ENCODE measurements at places on chromosomes 3 and 15. TPM values are rescaled to one million over a fixed set of nuclear protein-coding genes. Genes with fewer than 3 reads are reported as not detected.

DNA sequence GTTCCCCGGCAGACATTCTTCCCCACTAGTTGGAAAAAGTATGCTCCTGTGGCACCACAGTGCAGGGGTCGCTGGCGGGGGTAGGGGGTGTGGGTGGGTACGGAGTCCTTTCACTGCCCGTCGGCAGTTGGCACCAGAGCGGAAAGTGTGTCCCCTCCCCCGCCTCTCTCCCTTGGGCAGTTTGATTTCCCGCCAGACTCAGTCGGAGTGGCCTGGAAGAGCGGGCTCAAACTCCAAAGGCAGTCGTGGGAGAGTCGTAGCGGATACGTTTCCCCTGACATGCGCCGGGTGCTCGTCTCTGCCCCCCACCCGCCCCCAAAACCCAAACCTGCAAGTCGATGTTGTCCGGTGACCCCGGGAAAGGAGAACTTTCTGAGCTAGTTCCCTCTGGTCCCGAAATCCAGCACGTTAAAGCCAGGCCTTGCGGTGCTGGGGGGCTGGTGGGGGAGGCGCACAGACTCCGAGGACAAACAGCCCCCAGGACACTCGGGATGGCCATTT lies 4.4 kb upstream of the FOXB1 start:
- no peak for DNase-seq

GRCh38 chr15:68987120-68987519 lies 27.4 kb upstream of the NOX5 start:
- DNase-seq: no peak

DNA sequence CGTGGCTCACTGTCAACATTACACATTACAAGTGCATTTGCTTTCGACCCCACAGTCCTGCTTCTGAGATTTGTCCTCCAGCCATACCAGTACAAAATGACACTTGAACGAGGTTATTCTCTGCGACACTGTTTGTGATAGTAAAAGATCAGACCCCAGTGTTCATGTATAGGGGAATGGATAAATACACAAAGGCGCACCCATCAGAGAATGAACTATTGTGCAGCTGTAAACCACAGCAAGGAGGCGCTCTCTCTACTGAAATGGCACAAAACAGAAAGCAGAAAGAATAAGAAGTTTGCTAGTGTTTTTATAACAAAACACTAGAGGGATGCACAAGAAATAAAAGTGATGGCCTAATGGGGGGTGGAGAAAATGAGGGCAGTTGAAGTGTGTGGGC lies 4.9 kb upstream of the CHSY1 start:
- no peak for DNase-seq

LIPH gene
- 6.9 TPM for polyA plus RNA-seq

GRCh38 chr3:154792828-154793227 lies 287.3 kb upstream of the MME start:
- no peak for DNase-seq

GRCh38 chr3:59572106-59572505 lies 522.3 kb upstream of the CFAP20DC start:
- DNase-seq: no peak

CLRN1 gene
- polyA plus RNA-seq: 8.7 TPM

DNA sequence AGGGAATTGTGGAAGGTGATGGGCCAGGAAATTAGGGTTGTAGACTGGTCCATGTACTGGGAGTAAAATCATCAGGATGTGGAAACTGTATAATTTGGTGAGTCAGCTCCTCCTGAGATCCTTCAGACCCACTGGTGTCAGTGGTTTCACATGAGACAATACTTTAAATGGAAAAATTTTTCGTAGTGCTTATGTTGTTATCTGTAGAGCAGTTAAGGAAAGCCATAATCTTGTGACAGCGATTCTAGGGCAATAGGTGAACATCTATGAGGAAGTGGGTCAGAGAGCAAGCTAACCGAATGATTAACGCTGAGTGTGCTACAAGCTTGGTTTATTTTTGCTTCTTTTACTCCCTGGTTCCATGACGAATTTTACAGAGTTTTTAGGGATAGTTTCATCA lies 200.6 kb downstream of the CADM2 start:
- DNase-seq: peak; percentile 63

- no peak for DNase-seq
Observed at GRCh38 chr3:111159391-111159790, 87.8 kb downstream of the NECTIN3 start.

GRCh38 chr3:12995389-12996180 lies 77.6 kb downstream of the IQSEC1 start:
- no peak for DNase-seq

- DNase-seq: no peak
Observed at GRCh38 chr3:141255846-141256261, 24.2 kb downstream of the PXYLP1 start.

DNA sequence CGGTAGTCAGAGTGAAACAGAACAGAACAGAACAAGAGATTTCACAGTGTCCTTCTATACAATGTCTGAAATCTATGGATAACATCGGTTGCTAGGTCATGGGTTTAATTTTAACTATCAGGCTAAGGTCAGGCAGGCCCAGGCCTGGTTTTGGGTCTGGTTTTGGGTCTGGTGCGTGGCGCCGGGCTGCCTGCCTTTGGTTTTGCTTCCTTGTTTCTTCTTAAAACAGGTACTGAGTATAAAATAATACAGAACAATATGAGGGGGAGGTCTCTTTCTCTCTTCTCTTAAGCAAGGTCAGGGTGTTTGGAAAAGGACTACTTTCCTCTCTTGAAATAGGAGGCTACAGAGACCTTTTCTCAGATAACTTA lies 1.4 kb downstream of the AEN start:
- DNase-seq: no peak

GRM7 gene
- 0.36 TPM for polyA plus RNA-seq

USP50 gene
- polyA plus RNA-seq: 0.13 TPM

PARP14 gene
- 34.1 TPM for polyA plus RNA-seq

DNA sequence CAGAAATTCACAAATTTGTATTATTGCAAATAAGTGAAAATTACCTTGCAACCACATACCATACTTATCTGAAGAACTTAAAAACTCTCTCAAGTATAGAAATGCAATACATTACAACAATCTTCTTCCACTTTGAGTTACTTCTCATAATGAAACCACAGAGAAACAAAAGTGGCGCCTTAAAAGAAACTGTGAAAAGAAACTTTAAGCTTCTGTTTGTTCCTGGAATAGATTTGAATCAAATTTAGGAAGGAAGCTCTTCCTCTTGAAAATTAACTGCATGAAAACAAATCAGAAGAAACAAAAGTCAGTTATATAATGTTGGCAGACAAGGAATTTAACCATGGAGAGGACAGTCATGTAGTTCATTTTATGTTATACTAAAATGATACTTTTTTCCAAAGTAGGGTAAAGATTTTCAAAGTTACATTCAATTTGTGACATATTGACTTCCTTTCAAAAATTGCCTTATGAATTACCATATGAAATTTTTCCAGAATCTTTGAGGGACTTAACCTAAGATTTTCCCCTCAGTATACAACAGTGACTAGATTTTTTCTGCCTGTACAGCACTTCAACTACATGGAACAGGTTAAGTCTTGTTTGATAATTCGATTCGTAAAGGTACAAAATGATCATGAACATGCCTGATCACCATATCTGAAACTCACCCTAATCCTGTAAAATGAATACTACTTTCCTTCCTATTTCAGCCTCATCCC lies 57.6 kb upstream of the TNFSF10 start:
- DNase-seq: no peak

MST1R gene
- polyA plus RNA-seq: 49.8 TPM

DNA sequence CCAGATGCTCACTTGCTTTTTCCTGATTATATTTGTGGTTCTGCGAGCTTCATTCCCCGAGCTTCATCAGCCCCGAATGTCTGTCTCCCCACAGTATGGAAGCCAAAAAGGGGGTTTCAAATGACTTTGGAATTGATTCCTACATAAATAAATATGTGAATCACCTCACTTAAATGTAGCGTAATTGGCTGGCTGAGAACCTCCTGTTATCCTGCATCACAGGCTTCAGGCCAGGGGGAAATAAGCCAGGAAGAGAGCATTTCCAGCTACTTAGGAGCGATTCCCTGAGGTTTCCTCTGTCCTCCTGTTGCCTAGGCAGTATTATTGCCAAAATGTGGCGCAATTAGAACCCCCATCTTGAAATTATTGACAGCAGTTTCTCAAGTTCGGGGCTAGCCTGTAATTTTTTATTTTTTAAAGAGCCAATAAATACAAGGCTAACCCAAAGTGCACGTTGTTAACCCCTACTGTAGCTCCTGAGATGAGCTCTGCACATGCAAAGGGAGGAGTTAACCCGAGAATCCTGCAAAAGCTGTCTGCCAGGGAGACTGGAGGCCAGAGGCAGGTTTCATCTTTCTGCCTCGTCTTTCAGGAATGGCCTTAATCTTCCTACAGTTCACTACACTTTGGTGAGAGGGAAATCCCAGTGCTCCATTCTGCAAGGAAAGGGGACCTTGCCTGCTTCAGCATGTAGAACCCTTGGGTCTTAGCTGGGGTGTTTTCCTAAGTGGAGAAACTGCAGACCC lies 148.2 kb downstream of the ADAMTS9 start:
- peak; percentile 22 for DNase-seq

SKOR1 gene
- 0.28 TPM for polyA plus RNA-seq

- DNase-seq: no peak
Observed at GRCh38 chr3:132262305-132262704, 54.9 kb upstream of the ACP3 start.

GRCh38 chr15:62758126-62758951 lies 284.2 kb upstream of the TPM1 start:
- DNase-seq: no peak

GRCh38 chr3:42036483-42036823 lies 54.7 kb upstream of the TRAK1 start:
- DNase-seq: peak; percentile 79

GRCh38 chr3:72413228-72413627 lies 435.0 kb downstream of the SHQ1 start:
- no peak for DNase-seq

- peak; percentile 36 for DNase-seq
Observed at GRCh38 chr15:55552926-55553325, 35.2 kb downstream of the PYGO1 start.

FRMD4B gene
- polyA plus RNA-seq: 15.7 TPM

LRRIQ4 gene
- 0.07 TPM for polyA plus RNA-seq

GOLGA8S gene
- 0.24 TPM for polyA plus RNA-seq

ACSBG1 gene
- 1.1 TPM for polyA plus RNA-seq

- no peak for DNase-seq
Observed at GRCh38 chr3:190058521-190059241, 62.0 kb downstream of the P3H2 start.

DNA sequence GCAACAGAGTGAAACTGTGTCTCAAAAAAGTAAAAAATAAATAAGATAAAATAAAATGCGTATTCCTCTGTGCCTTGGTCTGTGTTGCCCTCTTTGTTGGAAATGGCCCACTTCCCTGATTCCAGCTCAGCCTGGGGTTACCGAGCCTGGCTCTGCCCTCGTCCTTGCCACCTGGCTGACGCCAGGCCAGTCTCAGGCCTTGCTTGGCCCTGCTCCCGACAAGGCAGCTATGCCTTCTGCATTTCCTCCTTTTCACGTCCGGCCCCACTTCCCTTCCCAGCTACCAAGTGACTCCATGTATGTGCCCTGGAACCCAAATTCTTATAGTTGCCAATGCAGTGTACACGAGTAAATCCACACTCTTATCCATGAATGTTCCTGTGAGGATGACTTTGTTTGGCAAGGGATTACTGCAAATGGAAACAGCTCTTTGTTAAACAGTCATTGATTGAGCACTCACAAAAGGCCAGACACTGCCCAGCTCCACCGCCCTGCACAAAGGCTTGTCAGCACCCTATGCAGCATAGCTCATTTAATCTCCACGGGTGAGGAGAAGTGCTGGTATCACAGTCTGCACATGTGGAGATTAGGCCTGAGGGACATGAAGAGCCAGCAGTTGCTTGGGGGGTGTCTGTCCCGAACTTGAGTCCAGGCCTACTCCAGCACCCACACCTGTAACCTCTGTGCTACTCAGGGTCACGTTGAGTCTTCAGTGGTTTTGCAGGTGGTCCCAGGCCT lies 25.1 kb downstream of the SPSB4 start:
- DNase-seq: no peak

DNA sequence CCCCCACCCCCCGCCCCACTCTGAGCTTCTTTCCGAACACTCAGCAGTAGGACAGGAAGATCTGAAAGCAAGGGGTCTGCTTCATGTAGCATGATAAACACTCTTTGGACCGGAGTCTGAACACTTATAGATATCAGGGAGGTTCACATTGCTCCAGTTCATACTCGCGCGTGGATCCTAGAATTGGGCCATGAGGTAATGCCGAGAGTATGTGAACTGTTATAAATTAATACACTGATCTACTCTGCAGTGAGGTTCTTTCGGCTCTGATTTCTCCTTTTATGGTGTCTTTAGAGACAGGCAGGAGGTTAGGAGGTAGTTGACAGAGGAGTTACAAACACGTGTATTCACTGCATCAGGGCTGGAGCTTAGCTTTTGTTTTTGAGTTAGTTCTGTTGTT lies 223.0 kb downstream of the THSD4 start:
- DNase-seq: no peak

GOLGA8R gene
- 6.8 TPM for polyA plus RNA-seq

GP5 gene
- polyA plus RNA-seq: 0.33 TPM

DNA sequence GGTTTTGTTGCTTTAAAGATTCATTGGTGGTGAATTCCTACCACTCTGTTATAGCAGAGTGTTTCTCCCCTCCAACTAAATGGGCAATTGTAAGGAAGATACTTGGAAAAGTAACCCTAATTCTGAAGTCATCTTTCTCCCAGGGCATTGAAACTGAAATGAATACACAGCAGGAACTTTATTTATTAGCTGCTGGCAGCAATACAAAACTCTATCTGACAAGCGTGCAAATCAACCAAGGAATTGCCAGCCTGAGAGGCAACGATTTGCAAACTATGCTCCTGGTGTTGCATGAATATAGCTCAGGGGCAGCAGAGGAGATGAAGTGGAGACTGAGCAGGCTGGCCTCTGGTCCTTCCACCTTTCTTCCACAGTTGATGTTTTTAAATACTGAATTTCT lies 48.9 kb downstream of the CD200R1 start:
- DNase-seq: no peak

GRCh38 chr3:148854061-148854460 lies 11.0 kb upstream of the CPA3 start:
- no peak for DNase-seq

SNX22 gene
- 2.7 TPM for polyA plus RNA-seq

DNA sequence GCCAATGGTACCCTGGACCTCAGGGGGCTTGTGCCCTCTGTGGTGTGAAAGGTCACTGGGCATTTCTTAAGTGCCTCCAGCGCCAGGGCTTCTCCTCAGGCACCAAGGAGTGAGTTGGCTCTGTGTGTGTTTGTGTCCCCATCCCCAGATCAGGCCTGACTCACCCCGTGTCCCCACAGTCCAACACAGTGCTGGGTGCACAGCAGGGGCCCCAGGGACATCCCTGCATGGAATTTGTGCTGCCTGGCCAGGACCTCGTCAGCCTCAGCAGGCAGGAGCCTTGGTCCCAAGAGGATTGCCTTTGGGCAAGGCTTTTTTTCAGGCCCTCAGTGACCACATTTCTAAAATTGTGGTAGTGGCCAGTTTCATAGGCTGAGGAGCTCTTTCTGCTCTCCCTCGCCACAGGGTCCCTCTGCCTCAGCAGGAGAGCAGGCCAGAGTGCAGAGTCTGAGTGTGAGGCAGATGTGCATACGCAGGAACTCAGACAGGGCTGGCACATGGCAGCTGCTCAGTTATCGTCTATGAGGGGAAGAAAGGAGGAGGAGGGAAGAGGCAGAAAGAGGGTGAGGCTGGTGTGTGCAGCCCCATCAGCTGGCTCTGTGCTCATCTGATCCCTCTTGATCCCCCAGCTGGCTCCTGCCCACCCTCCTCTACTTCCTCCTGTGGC lies 215.6 kb downstream of the RPLP1 start:
- DNase-seq: no peak

RARRES1 gene
- polyA plus RNA-seq: 111 TPM

All from large intestine (tissue), 12 donors.